Naive thymus-derived CD4-positive, alpha-beta T cell (primary cell): ENCODE measurements at places on chromosomes 5 and 9.

DNA sequence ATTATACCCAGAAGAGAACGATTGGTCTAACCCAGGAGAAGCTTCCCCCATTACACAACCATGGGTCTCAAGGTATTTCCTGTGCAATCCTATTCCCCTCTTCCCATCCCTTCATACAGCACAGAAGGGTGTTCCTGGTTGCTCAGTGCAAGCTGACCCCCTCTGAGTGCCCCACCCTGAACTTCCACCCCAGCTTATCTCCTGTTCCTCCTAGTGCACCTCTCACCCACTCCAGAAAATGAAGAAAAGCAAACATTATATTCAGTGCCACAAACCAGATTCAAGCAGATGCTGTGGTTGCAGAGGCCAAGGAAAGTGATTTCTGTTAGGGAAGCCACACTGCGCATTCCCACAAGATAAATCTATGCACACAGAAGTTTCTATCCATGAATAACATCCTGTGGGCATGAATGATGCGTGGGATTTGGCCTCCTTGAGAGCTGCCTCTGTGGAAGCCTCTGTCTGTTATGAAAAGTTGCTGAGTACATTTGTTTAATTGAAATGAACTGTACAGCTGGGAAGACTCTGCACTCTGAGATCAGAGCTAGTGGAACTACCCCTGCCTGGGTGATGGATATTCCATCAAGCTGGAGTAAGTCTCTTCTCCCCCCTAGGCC is 2.2 kb upstream of the OR2S2 start:
- DNase-seq: no peak

DNA sequence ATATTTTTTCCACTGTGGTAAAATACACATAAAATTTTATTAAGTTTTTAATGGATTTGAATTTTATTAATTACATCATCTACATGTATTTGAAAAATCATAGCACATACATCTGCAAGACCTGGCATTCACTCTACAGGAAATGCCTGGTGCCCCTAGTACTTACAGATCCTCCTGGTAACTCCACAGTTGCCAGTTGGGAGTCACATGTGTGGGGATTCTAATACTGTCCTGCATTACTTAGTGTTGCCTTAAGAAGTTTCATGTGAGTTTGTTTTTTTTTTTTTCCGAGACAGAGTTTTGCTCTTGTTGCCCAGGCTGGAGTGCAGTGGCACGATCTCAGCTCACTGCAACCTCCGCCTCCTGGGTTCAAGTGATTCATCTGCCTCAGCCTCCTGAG is 18.1 kb downstream of the KDM3B start:
- DNase-seq: no peak

DNA sequence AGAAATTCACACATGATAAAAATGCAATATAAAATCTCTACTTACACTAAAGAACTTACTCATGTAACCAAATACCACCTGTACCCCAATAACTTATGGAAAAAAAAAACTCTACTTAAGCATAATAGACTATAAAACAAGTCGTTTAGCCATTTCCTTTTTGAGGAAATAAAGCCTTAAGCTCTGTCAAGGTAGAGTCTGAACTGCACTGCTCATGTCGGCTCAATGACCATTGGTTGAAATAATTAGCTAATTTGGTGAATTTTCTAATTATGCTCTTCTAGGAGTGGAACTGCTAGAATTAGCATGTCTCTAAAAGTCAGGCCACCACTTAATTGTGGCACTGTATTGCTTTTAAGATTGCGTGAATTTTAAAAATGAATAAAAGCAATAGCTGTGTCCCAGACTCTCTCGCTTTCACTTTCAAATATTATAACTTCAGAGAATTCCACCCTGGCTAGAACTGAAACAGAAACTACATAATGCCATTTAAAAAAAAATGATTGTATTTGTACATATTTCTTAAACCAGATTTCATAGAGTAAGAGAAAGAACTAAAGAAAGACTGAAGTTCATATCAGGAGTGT is 113.0 kb upstream of the PCA3 start:
- DNase-seq: no peak

GRCh38 chr9:101707721-101708120 is 30.7 kb downstream of the GRIN3A start:
- no peak for DNase-seq

DNA sequence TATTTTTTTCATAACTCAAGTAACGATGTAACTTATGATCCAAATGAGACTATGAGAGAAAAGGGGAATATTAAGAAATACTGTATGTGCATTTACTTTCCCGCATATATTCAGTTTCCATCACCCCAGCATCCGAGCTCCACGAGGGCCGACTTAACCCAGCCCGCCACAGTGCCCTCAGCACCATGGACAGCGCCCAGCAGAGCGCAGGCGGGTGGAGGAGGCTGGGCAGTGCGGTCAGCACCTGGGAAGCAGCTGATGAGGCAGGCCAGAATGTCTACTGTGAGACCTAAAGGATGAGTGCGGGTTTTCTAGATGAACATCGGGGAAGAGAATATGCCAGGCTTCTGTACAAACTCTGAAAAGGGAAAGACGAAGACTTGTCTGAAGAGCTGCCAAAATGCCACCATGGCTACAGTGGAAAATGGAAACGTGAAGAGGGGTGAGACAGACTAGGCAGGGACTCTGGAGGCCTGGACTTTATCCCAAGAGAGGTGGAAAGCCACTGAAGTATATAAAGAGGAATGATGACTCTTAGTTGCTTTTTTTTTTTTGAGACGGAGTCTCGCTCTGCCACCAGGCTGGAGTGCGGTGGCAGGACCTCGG is 34.5 kb upstream of the MED27 start:
- peak; percentile 74 for DNase-seq

- DNase-seq: no peak
Measured at GRCh38 chr5:172841-173251, 18.4 kb upstream of the LRRC14B start.

GRCh38 chr9:16445141-16445920 is 425.1 kb downstream of the BNC2 start:
- DNase-seq: no peak

DNA sequence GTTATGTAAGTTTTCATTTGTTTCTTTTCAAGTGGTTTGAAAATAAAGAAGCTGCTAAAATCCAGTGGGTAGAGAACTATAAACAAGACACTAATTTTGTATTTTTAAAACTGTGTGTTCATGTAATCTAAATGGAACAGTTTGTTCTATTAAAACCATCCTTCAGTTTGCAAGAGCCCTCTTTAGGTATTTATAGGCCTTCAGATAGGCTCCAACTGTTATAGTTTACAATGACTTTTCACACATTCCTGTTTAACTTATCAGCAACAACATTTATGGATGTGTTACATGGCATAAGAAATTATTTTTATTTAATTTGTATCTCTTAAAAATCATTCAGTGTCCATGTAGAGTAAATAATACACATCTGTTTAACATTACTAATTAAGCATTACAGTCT is 126.7 kb upstream of the SLCO6A1 start:
- no peak for DNase-seq

DNA sequence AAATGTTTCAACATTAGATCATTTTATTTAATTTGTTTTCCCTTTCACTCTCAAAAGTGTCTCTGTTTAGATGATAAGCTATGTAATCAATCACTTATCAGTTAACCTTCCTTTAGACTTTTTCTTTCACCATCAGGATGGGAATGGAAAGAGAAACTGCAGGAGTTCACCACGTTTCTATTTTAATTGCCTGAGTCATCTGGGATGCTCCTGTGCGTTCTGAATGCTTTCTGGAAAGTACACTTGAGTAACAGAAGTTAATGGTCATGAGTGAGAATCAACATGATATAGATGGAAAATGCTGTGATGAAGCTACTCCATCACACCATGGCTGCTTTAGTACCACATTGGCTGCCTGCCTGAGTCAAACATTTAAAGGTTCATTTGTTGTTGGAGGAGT is 783.3 kb upstream of the CDH9 start:
- DNase-seq: no peak

GRCh38 chr5:54844905-54845566 is 140.4 kb downstream of the ESM1 start:
- DNase-seq: peak; percentile 55

- no peak for DNase-seq
Measured at GRCh38 chr5:141369994-141370848, at the start of gene PCDHGB3. TSS of gene PCDHGB3 (plus strand) at chr5:141370242. CDS start at chr5:141370395, 153 bp downstream.

- no peak for DNase-seq
Measured at GRCh38 chr9:31677415-31677814, 707.0 kb upstream of the ACO1 start.

DNA sequence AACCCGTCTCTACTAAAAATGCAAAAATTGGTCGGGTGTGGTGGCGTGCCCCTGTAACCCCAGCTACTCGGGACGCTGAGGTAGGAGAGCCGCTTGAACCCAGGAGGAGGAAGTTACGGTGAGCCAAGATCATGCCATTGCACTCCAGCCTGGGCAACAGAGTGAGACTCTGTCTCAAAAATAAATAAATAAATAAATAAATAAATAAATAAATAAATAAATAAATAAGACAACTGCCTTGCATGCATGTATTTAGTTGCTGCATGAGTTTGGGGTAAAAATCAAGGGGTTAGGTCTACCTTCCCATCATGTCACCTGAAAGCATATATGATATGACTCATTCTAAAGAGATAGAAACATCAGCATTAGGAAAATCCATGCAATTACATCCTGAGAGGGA is 254.0 kb downstream of the ADAMTSL1 start:
- DNase-seq: no peak

DNA sequence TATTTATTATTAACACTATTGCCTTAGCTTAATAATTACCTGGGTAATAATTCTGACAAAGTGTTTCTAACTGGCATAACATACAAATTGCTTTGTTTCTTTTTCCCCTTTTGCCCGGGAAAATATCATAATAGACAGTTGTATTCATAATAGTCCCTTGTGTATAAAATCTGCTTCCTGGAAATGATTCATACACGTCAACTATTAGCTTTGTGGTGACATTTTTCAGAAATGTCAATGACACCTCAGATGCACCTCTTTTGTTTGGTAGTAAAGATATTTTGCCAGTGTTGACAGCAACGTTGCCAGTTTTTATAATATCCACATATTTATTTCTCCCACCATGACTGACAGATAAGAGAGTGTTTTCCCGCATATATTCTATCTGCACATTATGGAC is 73.0 kb downstream of the RASEF start:
- no peak for DNase-seq

DNA sequence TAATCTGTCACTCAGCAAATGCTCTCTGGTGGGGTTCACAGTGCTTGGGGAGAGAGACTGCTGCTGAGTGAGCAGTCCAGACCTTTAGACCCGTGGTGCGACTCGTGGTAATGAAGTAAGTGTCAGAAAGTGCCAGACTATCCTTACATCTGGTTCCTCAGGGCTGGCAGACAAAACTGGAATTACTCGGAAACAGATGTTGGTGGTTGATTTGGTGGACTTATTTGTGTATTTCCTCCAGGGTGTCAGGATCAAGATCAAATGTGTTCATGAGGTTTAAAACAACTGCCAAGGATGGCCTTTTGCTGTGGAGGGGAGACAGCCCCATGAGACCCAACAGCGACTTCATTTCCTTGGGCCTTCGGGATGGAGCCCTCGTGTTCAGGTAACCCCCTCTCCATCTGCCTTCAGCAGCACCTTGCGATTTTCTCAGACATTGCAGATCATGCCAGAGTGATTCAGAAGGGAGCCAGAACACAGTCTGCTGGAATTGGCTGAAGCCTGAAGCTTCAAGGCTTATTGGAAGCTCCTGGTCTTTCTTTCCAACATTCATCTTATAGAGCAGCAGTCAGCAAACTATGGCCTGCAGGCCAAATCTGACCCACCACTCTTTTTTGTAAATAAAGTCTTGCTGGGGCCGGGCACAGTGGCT is 105.2 kb downstream of the LIFR start:
- DNase-seq: no peak

- no peak for DNase-seq
Measured at GRCh38 chr9:77712533-77713130, 64.5 kb upstream of the GNA14 start.

- DNase-seq: no peak
Measured at GRCh38 chr9:68446836-68447235, 90.4 kb downstream of the PGM5 start.

- DNase-seq: no peak
Measured at GRCh38 chr5:56827049-56827448, 11.7 kb downstream of the MAP3K1 start.

GRCh38 chr9:121781145-121781548 is 129.7 kb downstream of the DAB2IP start:
- DNase-seq: no peak

DNA sequence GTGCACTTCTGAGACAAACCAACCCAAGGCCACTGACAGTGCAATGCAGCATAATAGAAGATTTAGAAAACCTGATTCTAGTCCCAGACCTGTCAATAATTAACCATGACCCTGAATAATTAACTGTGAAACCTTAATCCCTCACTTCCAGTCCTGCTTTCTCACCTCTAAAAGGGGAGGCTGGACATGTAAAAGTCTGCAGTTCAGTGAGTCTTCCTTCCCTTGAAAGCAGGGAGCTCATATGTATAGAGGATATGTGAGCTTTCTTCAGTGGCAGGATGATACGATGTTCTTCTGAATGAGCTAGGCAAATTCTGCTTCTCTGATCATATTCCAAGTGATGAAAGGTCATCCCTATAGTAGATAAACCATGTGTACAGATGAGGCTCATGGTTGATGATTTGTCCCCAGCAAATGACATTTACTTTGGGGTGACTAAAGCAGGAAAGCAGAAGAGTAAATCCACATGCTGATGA is 2.9 kb downstream of the KCNV2 start:
- DNase-seq: no peak

- DNase-seq: no peak
Measured at GRCh38 chr5:7868427-7868772, 431 bp downstream of the FASTKD3 start.

DNA sequence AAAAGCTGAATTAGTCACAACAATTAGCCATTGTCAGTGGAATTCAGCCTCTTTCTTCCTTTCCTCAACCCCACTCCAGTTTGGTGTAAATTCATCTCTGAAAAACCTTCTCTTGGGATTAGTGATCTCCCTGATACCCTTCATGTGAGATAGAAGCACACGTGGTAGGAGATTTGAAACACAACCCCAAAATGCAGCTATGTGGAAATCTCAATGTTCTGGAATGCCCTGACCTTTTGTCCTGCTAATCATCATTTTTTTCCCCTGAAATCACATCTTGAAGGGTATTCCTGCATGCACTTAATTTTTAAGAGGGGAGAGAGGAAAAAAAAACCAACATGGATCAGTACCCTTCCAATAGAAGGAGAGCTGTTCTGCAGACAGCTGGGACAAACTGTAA is 612.6 kb downstream of the EBF1 start:
- DNase-seq: no peak

- DNase-seq: no peak
Measured at GRCh38 chr9:91151718-91152095, 210.0 kb downstream of the AUH start.
